Naive B cell (primary cell): ENCODE measurements at places on chromosomes 13 and 19. TPM values are rescaled to one million over a fixed set of nuclear protein-coding genes. Genes with fewer than 3 reads are reported as not detected.

Gene ZNF723
- not detected for polyA plus RNA-seq

Gene FCAR
- not detected for polyA plus RNA-seq

Gene MAMSTR
- 0.31 TPM for polyA plus RNA-seq

DNA sequence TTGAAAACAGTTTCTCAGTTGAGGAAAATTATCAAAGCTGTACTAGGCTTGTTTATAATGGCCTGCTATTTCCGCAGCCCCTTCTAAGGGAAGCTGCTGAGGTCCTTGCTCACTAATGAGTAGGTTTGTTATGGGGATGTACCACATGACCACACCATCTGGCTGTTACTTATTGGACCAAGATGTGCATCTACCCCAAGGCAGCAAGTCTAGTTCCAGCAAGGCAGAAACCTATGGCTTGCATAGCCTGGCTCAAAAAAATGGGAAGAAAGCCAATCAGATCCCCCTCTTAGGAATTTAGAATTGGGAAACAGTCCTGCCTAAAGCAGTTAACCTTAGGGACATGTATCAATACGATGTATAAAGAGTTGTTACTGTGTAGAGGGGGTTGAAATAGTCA lies 186.5 kb upstream of the SPRY2 start:
- DNase-seq, result no peak

GRCh38 chr13:80083853-80084676 lies 256.9 kb downstream of the SPRY2 start:
- no peak for DNase-seq

- DNase-seq, result no peak
These were observed 2662.9 kb upstream of the PCDH20 start for GRCh38 chr13:64078480-64078936.

- DNase-seq, result no peak
These were observed 34.2 kb downstream of the RXFP2 start for GRCh38 chr13:31773538-31773937.

- DNase-seq, result no peak
These were observed 19.0 kb upstream of the SPRY2 start for GRCh38 chr13:80359778-80360452.
